ENCODE measurements at places on chromosomes 5 and 9.
A peak's percentile ranks its signal among the peaks of the same experiment; 100 is the strongest.

DNA sequence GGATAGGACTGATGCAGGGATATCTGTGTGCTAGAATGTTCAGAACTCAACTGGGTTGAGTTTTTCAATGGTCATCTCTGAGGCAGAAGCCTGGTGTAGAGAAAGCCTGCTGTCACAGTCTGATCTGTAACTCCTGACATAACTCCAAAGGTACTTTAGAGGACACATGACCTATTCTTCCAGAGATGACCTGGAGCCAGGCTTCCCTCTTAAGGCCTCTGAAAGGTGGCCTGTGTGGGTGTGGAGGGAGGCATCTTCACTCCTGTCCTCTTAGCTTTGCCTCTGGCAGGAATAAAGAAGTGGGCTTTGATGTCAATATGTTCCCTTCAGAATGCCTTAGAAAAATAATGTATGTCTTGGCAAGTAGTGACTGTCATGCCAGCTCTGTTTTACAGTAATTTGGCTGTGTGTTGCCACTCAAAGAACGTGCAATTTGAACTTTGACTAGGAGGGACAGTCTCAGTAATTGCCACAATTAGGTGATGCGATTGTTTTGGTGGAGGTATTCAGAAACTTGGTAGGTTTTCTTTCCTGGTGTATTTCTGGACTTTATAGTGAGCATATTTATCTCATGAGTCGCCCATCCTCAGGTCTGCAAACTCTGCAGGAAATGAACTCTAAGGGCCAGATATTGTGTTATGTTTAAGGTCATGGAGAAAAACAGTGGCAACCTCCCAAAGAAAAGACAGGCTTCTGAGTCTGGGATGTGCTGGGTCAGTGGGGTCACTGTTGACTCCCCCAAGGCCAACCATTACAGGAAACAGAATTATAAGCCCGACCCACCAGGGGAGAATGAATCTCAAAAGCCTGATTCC lies 3.2 kb upstream of the C5orf63 start:
- no peak for DNase-seq

DNA sequence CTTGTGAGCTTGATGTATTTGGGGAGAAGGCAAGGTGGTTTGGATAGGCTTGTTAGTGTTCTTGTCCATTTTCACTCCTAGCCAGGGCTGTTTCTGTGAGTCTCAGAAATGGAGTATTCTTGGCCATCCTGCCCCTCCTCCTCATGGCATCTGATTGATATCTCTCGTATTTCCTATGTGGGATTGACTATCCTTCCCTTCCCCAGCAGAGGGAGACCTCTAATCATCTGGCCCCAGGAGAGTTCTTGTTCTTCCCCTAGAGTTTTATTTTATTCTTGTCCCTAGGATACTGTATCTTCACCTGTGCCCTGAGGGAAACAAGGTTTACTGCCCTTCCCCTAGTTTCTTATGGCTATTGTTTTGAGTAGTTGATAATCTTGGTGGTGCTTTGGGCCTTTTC lies 114.4 kb downstream of the VPS13A start:
- no peak for DNase-seq

GRCh38 chr5:502325-503079 lies 21.7 kb downstream of the SLC9A3 start:
- no peak for DNase-seq

DNA sequence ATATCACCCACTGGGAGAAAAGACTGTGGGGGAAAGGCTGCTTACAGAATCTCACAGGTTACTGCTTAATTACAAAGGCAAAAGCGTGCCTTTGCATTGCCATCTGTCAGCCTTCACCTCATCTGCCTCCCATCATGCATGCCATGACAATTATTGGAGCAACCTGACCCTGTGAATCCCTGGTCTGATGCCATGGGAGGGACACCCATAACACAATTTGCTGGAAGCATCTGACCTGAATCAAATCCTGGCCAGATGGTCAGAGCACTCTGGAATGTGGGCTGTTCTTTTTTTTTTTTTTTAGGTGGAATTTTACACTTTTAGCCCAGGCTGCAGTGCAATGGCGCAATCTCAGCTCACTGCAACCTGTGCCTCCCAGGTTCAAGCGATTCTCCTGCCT lies 11.6 kb upstream of the RETREG1 start:
- DNase-seq: no peak

DNA sequence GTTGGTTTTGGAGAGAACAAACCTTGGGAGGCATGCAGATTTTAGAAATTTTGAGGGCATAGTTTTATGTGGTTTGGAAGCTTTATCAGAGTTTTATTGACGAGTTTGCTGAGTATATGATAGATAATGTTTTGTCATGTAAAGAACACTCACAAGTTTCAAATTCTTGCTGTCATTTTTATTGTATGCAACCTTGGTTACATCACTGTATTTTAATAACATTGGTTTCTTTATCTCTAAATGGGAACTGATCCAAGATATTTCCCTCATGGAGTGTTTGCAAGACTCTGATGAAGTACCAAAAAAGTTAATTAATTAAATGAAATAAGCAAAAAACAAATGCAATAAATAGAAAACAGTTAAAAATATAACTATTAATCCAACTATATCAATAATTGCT lies 170.3 kb downstream of the SMC2 start:
- DNase-seq: no peak

GRCh38 chr9:124392871-124393460 lies 22.3 kb downstream of the PSMB7 start:
- no peak for DNase-seq

DNA sequence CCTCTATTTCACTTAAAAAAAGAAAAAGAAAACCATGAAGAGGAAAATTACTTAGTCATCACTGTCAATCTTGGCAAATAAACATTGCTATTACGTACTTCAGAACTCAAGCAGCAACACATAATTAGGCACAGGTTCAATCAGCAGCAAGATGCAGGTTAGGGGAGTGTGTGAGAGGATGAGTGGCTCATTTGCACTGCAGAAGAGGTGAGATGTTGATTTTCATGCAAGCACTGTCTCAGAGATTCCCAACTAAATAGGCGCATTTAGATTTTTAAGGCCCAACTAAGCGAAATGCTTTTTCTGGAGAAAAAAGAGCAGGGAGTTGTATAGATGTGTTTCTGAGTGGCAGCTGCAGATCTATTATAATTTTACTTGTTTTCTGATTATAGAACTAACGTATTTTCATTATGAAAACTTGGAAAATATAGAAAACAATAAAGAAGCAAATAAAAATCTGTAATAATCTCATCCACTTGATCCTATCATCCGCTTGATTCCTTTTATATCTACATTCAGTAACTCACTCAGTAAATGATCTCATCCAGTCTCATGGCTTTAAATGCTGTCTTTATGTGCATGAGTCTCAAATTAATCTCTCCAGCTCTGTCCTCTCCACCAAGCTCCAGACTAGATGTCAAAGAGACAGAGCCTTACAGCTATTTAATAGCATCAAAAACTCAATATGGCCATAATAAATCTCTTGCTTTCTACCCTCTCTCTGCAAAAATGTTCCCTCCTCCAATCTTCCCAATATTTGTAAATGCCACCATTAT lies 162.5 kb downstream of the ZNF462 start:
- no peak for DNase-seq

- DNase-seq: no peak
Observed at GRCh38 chr5:64213011-64213410, 47.4 kb downstream of the RNF180 start.

DNA sequence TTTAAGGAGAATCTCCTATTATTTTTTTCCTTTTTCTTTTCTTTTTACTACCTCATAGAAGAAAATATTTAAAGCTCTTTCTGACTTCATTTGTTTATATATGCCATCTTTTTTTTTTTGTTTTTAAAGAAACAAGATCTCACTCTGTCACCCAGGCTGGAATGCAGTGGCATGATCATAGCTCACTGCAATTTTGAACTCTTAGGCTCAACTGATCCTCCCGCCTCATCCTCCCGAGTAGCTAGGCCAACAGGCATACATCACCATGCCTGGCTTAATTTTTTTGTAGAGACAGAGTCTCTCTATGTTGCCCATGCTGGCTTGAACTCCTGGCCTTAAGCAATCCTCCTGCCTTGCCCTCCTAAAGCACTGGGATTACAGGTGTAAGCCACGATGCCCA lies 59.5 kb downstream of the LNPEP start:
- no peak for DNase-seq

DNA sequence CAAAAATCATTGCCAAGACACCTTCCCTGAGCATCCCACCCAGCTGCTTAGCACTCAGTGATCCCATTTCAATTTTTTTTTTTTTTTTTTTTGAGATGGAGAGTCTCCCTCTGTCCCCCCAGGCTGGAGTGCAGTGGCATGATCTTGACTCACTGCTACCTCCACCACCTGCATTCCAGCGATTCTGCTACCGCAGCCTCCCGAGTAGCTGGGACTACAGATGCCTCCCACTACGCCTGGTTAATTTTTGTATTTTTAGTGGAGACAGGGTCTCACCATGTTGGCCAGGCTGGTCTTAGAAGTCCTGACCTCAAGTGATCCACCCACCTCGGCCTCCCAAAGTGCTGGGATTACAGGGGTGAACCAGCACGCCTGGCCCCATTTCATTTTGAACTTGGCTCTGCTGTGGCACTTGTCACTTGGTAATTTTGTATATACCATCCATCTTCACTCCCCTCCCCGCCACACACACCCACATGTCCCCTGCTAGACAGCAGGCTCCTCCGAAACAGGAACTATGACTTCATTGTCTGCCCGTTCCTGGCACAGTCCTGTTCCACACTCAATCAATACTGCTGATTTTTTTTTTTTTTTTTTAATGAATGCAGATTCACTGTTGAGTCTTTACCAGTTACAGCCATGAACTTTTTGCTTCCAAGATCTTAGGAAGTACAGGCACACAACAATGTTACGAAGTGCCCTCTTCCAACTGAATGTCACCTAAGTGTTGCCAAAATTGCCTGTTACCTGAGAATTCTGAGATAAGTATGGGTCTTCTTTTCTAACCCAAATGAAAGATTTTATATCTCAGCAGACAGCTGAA lies 17.3 kb upstream of the ZBTB34 start:
- peak; percentile 21 for DNase-seq

- DNase-seq: no peak
Observed at GRCh38 chr5:68253624-68254585, 38.3 kb downstream of the PIK3R1 start.

- DNase-seq: no peak
Observed at GRCh38 chr5:175635854-175636584, 21.9 kb upstream of the HRH2 start.

DNA sequence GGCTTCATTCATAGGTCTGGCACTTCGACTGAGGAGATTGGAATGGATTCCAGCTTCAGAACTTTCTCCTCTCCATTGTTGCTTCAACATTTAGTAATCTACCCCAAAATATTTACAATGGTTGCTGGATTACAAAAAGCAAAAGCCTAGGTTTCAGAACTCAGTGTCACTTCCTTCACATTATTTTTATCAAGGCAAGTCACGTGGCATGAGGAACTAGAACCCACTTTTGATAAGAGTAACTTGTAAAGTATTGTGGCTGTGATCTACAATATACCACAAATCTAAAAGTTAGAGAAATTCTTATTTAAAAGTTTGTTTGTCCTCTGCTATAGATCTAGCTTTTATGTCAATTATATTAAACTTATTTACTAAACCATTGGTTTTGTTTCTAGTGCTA lies 39.7 kb upstream of the ANKDD1B start:
- DNase-seq: peak; percentile 46

DNA sequence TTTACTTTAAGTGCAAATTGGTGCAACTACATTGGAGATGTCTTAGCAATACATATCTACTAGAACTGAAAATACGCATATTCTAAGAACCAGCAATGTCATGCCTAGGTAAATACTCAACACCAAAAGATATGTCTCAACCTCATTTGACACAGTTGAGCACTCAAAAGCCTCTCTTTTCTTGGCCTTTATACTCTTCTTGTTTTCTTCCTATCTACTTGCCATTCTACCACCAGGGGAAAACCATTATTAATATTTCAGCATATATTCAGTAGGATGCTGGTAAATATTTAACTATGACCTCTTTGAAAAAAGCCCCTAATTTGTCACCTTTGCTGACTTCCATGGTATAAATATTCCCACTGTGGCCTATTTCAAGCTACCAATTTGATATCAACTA lies 443.8 kb downstream of the LRRC70 start:
- DNase-seq: no peak

- no peak for DNase-seq
Observed at GRCh38 chr5:17340379-17340778, 122.9 kb downstream of the BASP1 start.

DNA sequence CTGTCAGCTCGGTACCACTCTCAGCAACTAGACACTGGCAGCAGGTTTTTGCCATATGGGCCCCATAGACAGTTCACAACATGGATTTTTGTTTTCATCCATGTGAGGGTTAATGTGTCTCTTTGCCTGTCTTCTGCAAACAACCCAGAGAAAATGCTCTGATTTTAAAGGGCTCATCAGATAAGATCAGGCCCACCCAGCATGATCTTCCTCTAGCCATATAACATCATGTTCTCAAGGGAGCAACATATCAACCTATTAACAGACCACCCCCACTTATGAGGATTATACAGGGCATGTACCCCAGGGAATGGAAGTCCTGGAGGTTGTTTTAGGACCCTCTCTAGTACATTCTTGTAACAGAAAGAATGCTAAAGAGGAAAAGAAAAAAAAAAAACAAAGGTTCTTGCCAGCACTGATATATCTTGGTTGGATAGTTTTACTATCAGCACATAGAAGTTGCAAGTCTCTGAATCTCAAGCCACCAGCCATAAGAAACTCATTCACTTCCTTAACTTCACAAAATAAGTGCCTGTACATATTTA lies 1015.1 kb downstream of the TLE4 start:
- no peak for DNase-seq

DNA sequence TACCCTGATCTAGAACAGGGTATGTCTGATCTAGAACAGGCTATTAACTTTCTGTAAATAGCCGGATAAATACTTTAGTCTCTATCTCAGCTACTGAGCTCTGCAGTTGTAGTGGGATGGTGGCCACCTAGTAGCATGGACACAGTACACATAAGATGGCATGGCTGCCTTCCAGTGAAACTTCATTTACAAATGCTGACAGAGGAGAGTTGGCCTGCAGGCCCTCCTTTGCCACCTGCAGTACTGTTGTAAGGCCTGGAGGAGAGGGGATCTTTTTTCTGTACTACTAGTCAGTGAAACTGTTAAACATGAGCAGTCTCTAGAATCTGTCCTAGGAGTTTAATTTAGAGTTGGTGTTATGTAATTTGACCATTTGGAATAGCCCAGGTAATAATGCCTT lies 86.0 kb downstream of the TRIO start:
- DNase-seq: no peak

GRCh38 chr5:93497096-93497495 lies 83.9 kb downstream of the NR2F1-AS1 start:
- DNase-seq: no peak

- no peak for DNase-seq
Observed at GRCh38 chr5:28468166-28468565, 1429.8 kb upstream of the CDH9 start.

DNA sequence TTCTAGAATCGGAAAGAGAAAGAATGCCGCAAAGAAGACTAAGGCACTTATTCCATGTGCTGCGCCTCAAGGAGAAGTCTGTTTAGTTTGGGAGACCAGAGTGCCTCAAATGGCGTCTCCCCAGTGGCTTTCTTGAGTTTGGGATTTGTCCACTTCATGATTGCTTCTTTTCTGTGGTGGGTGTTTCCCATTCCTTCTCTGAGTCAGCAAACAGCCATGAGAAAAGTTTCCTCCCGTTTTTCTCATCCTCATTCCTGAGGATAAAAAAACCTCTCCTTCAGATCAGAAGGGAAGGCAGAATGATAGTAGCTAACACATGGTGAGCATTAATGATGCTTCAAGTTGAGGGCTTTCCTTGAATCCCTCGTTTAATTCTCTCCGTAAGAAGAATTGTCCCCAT lies 275.9 kb upstream of the WWC1 start:
- DNase-seq: no peak

Measured in GM06990 (cell line).